ENCODE measurements at places on chromosomes 3 and 15.

DNA sequence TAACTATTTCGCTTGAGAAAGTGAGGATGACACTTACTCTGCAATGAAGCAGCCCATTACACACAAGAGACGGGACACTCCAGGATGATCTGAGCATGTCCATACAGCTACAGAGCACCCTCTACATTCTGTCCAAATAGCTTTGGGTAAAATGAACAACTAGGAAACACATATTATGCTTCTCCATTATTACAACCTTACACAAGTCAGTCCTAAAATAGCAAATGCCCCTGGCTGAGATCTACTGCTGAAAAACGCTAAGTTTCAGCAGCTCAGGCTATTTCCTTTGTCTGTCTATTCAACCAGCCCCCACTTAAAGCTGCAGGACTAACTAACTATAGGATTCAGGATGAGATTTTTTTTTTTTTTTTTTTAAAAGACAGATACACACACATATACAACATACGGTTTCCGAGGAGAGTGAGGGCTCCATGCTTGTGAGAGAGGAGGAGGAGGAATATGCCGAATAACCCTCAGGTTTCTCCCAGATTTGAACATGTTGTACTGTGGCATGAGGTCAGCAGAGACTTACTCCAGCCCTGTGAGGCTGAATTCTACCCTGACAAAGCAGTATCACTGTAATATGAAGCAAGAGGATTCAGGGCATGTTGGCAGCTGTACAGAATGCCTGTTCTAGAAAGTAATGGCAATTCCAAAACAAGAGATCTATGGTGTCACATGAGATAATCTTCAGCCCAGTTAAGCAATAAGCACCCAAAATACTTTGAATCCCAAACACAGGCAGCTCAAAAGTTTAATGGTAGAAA, 117.3 kb upstream of the PLXND1 start:
- DNase-seq: no peak

DNA sequence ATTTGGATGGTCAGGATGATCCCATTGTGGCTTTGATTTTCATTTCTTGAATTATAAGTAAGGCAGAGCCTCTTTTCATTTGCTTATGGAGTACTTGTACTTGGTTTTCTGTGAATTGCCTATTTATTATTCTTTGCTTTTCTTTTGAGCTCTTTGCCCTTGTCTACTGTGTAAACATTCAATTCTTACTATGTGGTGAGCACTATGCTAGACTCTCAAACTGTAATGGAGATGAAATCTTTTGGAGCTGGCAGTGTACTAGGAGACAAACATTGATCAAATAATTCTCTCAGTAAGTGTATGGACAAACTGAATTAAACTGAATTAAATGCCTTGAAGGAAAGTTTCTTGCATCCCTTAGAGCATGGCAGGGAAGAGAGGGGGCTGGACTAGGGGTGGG, 87.0 kb upstream of the NR2E3 start:
- no peak for DNase-seq

DNA sequence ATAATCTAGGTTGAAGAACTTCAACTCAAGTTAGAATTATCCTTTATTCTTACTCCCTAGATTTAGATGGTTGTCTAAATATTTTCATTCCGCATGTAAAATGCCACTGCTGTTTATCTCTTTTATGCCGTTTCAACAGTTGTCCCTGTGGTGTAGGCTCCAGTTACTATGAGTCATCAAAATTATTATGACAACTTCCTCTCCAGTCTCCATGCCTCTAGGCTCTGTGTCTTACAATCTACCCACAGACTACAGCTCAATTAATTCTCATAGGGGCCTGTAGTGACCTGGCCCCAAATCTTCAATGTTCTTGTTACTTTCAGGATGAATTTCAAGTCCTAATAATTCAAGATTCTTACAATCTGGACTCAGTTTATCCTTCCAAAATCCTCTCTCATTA, 105.8 kb upstream of the UNC13C start:
- DNase-seq: no peak

- DNase-seq: peak; percentile 63
Measured at GRCh38 chr15:31439328-31439727, 112.7 kb downstream of the KLF13 start.

GRCh38 chr3:117751651-117752050, 1042.1 kb downstream of the TUSC7 start:
- no peak for DNase-seq

DNA sequence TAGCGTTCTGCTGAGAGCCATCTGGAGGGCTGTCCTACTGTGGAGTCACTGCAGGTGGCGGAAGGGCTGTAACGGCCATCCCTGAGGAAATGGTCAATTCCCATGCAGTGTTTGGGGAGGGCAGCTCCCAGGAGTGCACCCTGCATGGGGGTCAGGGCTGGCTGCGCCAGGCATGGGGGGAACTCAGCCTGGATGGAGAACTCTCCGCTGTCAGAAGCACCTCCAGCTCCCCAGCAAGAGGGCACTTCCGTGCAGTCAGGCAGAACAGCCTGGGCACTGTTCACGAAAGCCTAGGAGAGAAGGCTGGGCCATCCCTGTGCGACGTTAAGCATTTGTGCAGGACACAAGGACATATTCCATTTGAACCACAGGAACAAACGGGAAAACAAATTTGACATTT, 105.2 kb downstream of the LRIG1 start:
- DNase-seq: no peak

DNA sequence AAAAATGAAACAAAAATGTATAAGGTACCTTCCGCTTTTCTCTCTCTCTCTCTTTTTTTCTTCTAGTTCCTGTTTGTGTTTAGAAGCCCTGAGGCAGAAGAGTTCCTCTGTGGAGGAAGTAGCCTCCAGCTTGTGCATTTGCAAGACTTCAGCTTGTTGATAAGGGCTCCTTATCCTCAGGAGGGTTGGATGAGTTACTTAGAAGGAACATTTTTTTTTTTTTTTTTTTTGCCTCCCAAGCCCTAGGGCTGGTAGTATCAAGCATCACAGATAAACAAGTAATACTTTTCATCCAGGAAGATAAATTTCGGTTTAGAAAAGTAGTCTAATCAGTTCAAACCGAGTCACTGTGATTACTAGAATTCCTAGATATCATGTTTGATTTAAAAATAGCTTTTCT, 91.0 kb upstream of the CBLB start:
- peak; percentile 20 for DNase-seq

GRCh38 chr3:152760024-152760563, 74.8 kb upstream of the P2RY1 start:
- no peak for DNase-seq

- DNase-seq: no peak
Measured at GRCh38 chr3:113183748-113184661, 27.4 kb upstream of the BOC start.

- DNase-seq: no peak
Measured at GRCh38 chr15:69164807-69165636, 4.6 kb downstream of the GLCE start.

GRCh38 chr15:89399238-89400115, 64.9 kb upstream of the POLG start:
- DNase-seq: peak; percentile 45

DNA sequence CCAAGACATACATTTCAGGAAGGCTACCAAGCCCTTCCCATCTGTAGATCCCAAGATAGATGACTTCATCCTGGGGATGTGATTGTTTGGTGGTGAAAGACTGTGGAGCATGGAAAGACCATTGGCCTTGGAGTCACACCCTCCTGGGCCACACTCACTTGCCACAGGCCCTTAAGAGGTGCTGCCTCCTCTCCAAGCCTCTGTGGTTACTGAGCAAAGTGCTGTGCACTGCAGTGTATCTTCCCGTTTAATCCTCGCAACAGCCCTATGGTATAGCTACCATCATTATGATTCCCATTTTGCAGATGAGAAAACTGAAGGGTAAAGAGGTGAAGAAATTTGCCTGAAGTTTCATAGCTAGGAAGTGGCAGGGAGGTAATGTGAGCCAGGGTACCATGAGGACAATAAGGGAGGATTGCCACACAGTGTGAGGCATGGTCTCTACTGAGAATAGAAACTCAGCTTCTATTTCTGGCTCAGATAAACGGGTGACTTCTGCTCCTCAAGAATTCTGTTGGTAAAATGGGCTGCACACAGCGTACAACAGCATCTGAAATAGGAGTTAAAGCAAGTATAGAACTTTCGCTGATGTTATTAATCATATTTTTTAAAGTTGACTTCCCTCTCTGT, 23.9 kb upstream of the RHO start:
- peak; percentile 41 for DNase-seq

- DNase-seq: no peak
Measured at GRCh38 chr3:127194601-127195187, 1.8 kb downstream of the PRR23E start.

DNA sequence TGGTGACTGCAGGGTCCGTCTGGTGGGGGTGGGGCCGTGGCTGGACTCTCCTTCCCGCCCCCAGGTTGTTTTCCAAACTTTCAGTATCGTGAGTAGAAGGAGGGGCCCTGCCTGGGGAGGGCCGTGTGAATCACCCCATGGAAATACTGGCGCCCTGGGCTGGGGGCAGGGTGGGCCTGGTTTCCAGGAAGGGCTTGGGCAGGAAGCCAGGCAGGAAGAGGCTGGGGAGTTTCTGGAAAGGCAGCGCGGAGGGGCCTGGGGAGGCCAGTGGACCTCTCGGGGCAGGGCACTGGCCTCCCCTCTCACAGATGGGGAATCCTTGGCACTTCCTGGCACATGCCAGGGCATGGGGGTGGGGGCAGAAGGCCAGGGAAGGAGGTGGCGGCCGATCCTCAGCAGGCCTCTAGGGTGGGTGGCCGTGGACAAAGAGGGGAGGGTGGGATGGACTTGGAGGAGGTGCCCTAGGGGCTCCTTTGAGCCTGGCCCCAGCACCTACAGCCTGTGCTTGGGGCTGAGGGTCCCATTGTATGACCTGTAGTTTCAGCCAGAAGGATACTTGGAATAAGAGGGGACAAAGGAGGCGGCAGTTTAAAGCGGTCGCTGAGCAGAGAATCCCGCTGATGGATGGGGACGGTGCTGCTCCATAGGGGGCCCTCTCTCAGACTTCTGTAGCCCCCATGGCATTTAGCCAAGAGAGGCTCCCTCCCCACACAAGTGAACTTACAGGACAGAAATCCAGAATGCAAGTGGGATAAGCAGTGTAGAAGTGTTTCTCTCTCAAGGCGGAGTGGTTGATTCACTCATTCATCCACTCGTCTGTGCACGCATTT, 56.5 kb upstream of the GATA2 start:
- no peak for DNase-seq

DNA sequence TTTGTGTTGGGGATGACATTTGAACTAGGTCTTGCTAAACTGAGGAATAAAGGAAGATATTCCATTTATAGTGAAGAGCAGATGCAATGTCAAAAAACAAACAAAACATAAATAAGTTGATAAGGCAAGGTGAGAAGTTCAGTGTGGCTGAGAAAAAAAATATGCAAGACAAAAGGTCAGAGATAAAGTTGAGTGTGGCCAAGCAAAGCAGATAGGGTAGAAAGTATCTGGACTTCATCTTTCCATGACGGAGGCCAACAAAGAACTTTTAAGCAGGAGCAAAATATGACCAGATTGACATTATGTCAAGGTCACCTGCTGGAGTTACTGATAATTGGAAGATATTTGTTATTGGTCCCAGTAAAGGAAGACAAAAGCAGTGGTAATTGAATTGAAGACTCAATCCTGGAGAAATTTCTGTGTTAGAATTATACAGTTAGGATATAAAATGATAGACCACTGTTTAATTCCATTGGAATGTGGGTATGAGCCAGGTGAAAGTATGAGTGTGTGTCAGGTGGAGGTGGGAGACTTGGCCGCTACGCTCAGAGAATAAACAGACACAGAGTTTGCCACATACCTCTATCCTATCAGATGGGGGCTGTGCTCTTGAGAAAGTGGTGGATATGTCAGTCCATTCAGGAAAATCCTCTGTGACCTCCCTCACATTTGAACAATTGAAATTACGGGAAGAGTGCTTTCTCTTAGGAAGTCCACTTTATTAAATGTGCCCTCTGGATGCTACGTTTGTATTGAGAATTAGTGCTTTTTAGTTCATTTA, 28.1 kb downstream of the ADIPOQ start:
- DNase-seq: no peak

Data from suppressor macrophage (primary cell).